ENCODE measurements at places on chromosomes 2 and 18.

DNA sequence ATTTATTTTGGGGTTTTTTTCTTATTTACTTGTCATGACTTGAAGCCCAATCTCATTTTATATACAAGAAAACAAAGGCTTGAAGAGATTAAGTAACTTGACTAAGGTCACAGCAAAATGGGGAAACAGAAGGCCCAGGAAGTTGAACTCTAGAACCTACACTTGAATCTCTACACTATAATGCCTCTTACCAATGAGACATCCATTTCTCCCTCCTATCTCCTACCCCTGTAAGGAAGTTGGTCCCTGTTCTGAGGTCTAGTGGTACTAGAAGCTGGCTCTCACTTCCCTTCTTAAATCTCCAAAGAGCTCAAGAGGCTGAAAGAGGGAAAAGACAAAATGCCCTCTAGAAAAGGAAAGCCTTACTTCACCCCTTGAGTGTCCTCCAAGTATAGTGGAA lies 25.5 kb upstream of the IHH start:
- DNase-seq = no peak

DNA sequence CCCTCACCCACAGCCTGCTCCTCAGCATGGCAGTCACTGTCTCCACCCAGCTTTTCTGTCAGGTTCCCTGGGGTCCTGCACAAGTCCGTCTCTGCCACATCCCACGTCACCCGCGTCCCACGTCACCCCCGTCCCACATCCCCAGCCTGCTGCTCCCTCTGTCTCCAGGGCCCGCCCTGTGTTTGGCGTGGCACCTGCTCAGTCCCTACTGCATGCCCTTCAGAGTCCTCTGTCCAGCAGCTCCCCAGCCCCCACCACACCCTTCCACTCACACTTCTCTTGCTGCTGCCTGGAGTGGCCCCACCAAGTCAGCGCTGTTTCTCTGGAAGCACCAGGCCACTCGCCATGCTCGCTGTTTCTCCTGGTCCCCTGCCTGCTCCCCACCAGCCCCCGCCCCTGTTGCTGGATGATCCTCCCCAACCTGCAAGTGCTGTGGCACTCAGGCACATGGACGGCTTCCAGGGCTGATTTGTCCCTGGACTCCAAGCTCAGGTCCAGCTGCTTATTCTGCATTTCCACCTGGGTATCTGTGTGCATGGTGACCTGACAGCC lies 18.8 kb downstream of the ATG4B start:
- no peak for DNase-seq

DNA sequence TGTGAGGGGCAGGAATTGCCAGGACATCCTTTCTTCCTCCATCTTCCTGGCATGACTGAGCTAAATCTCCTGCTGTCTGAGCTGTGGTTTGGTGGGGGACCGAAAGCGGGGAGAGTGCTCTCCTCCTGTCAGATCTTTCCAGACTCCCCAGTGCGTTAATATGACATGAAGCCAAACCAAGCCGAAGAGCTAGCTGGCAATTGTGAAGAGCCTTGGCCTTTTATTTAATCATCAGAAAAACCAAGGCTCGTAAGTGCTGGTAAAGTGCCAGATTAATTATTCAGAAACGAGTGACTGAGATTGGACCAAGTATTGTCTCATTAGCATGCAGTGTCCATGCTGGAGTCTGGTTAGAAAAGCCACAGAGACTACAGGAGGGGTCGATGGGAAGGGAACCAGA lies 14.5 kb upstream of the LRPPRC start:
- peak; percentile 87 for DNase-seq

- no peak for DNase-seq
Measured at GRCh38 chr2:55985406-55985805, 61.8 kb upstream of the EFEMP1 start.

DNA sequence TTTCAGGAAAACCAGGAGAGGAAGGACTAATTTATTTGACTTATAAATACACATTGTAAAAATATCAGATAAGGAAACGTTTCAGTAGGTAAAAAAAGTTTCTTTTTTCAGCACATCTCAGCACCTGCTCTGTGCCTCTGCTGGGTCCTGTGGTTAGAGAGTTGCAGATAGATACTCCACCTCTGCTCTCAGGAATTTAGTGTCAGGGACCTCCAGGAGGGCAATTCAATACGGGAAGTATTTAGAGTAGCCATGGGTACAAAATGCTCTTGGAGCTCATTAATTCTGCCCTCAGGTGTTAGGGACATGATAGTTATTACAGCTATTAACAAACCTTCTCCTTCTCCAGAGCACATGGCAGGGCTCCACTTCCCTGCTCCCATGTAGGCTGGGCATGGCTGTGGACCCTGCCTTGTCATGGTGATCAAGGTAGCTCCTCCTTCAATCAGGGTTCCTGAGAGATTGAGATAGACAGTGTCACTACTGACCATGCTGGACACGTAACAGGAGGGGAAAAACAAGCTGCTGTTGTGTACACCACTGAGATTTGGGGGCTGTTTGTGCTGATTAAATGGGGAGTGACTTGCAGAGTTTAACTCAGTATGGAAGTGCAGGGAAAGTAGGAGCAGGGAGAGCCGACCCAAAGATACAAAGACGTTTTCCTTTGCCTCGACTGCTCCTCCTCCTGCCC lies 185.6 kb upstream of the COPS8 start:
- DNase-seq = no peak

GRCh38 chr2:218857371-218858137 lies 2.1 kb upstream of the WNT6 start:
- no peak for DNase-seq

- no peak for DNase-seq
Measured at GRCh38 chr2:222306393-222307142, 7.8 kb upstream of the PAX3 start.

DNA sequence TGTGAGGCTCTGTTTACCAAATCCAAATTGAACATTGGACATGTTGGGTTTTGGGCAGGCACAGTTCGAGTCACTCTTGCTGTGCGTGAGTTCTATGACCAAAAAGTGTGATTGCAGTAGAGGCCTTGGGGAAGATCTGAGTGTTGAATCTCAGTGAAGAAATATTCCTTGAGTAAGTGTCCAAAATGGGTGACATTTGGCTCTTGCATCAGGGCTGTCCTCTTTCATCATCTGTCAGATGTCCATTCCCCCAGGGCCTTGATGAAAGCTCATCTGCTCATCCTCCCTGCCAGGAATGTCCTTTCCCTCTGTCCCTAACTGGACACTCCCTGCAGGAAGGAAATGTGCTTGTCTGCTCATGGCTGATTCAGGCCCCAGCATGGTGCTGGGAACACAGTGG lies 6.4 kb upstream of the SFTPB start:
- DNase-seq = no peak

GRCh38 chr2:193542762-193543161 lies 1348.0 kb upstream of the TMEFF2 start:
- no peak for DNase-seq

GRCh38 chr2:24707143-24707542 lies 86.0 kb downstream of the PTRHD1 start:
- DNase-seq = no peak

DNA sequence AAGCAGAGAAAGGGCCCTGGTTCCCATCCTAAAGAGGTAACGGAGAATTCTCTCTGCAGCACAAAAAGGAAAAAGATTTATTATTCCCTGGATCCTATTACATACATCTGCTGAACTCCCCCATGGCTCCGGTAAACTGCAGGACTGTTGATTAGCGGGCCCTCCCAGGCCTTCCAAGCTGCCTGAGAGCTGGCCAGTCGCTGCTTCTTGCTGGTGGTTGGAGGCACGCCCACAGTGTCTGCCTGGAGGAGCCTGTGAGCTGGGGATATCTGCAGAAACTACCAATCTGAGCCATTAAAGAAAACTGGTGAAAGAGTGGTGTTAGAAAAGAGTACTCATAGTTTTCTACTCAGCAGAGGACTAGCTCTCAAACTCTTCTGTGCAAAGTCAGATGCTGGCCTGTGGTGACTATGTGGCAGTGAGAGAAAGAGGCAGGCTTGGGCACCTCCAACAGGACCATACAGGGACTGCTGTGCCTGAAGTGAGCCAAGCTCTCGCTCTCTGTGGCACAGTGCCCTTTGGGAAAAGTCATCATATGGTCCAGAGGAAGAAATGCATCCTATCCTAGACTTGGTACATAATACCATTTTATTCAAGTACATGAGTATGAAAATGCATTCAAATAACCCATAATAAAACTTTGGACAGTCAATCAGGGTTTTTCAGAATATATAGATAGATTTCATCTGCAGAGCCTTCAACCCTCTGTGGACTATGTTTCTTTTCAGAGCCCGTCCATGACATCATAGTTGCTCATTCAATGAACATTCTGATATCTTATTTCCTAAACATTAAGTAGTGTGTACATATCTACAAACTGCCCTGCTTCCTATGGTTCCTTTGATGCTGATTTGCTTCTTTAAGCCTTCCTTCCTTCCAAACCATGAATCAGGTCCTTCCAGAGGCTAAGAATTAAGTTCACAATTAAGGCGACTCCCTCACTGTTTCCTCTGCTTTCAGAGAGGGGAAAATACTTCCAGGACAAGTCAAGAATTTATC lies 242.0 kb upstream of the LYPD1 start:
- DNase-seq = peak; percentile 32

DNA sequence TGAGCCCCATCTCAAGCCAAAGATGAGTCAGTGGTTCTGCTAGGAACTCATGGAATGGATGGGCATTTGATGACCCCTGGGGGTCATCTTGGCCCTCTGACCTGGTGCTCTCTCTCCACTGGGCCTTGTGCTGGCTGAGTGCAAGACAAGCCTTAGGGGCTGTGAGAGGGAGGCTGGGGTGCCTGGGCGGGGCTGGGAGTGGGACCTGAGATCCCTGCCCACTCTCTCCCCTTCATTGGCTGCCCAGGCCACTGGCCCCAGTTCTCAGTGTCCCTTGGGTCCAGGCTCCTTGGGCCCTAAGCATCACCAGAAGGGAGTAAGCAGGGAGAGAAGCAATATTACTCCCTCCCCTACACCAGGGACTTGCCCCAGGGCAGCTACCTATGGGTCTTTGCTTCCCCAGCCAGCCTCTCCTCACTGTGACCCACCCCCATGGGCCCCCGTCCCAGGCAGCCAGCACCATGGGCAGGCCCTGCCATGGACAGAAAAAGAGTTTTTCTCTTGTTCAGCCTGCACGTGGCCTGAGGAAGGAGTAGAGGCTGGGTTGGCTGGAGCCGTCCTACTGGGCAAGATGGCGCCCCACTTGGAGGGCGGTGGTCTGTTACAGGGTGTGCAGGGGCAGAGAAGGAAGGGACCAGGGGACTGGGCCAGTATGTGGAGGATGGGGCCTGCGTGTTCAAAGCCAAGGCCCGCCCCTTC lies 33.6 kb downstream of the ATOH8 start:
- DNase-seq = no peak

GRCh38 chr2:146748046-146748445 lies 1096.8 kb upstream of the ACVR2A start:
- DNase-seq = no peak

- no peak for DNase-seq
Measured at GRCh38 chr2:168034616-168035015, 212.8 kb downstream of the STK39 start.

DNA sequence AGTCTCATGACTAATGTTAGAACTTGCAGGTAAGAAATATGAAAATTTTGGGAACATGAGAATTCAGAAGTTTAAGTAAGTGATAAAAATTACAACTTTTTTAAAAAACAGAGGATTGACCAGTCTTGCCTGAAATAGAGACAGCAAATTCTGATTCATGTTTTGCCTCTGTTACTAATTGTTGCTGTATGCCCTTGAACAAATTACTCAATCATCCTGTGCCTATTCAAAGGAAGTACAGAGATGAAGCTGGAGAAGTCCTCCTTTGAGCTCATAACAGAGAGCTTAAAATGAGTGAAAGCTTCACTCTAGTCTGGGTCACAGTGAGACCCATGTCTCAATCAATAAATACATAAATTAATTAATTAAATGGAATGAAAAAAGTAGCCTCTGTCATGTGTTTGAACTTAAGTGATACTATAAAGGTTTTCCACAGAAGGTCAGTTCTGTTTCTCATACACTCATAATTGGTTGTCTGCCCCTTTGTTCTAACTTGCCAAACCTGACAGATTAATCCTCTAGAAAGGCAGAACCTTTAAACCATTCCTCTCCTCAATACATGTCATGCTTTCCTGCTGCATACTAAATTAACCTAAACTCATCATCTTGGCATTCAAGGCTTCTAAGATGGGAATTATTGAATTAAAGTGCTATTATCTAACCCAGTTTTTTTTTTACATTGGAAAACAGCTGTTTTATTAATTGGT lies 374.6 kb upstream of the LRATD1 start:
- DNase-seq = peak; percentile 7

DNA sequence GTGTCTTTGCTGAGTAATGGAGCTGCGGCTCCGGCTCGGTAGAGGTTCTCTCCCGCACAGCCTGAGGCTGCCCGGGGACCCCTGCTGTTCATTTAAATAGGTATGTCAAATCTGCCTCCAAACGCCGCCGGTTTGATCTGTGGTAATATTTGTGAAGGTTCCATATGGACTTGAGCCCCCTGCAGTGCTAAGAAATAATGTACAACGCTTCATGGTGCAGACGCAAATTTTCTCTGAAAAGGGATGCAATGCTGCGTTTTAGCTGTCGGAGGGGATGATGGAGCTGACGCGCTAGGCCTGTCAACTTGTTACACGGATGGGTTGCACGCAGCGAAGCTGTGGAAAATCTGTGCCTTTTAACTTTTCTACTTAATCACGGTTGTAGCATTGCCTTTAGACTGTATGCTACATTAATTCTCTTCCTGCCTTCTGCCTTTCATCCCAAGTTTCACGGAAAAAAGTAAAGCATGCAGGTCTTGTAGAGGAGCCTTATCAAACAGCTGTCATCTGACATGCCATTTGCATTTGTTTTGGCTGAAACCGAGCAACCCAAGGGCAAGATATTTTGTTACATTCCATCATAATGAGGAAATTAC lies 43.2 kb downstream of the MRPS9 start:
- peak; percentile 71 for DNase-seq

Measured in astrocyte of the hippocampus (primary cell).